ENCODE measurements at places on chromosomes 13 and 19.

- no peak for DNase-seq
Measured at GRCh38 chr13:21613791-21614190, 9.8 kb upstream of the MICU2 start.

- no peak for DNase-seq
Measured at GRCh38 chr13:31674051-31674450, 65.3 kb upstream of the RXFP2 start.

DNA sequence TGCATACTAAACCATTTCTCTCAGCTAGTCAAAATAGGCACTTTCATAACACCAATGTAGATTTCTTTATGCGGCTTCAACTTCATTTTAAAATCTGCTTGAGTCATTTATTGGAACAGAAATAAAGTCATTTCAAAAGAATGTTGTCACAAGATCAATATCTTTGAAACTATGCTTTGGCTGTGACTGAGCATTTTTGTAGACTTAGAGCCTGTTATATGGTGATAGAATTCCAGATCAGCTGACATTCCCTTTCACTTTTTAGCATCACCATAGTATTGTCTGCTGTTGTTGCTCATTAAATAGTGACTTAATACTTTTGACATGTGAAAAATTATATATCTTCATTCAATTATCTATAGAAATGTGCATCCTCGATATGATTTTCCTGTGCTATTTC, 279.2 kb upstream of the PRR20A start:
- peak; percentile 2 for DNase-seq

DNA sequence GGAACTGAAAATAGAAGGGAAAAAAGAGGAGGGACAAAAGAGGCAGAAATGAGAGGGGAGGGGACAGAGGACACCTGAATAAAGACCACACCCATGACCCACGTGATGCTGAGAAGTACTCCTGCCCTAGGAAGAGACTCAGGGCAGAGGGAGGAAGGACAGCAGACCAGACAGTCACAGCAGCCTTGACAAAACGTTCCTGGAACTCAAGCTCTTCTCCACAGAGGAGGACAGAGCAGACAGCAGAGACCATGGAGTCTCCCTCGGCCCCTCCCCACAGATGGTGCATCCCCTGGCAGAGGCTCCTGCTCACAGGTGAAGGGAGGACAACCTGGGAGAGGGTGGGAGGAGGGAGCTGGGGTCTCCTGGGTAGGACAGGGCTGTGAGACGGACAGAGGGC, at the start of gene CEACAM5:
Gene CEACAM5 (plus strand): TSS at position 146 of the 400 bp plus-strand sequence. CDS start 106 bp downstream, at position 252.
- no peak for DNase-seq

DNA sequence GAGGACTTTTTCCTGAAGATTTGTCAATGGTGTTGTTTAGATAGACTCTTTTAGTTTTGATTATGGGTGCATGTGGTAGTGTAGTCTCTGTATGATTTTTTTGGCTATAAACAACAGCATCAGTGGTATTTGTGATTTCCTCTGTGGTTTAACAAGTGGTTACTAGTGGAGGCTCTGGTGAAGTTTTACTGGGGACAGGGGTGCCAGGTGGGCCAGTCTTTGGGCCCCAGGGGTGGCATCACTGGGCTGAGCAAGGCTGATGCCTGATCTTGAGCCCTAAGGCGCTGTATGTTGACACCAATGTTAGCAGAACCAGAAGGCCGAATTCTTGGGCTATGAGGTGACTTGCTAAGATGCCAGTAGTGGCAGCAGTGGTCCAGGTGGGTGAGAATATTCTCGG, 811.4 kb downstream of the DACH1 start:
- no peak for DNase-seq

DNA sequence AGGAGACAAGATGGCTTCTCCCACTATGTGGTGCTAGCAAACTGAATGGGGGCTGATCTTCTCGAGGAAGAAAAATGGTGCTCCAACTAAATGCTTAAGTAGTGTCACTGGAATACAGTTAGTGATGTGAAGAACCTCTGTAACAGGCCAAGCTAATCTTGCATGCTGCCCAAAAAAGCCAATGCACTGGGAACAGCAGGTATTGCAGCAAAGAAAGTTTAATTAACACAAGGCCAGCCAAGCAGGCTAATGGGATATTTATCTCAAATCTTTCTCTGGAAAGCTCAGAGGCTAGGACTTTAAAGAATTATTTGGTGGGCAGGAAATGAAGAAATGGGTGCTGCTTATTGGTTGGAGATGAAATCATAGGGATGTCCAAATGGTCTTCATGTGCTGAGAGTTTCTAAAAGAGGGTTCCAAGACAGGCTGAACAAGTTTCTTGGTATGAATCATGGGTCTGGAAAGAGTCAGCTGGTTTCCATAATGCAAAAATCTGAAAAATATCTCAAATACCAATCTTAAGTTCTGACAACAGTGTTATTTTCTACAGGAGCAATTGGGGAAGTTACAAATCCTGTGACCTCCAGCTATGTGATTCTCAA, 1550.5 kb downstream of the SLITRK5 start:
- DNase-seq: no peak
